ENCODE measurements at places on chromosomes 16 and 17. TPM values are rescaled to one million over a fixed set of nuclear protein-coding genes. Genes with fewer than 3 reads are reported as not detected.

The MYH2 gene
- total RNA-seq, result not detected

The GDPD1 gene
- total RNA-seq, result 8.0 TPM

The SOST gene
- not detected for total RNA-seq

The CA4 gene
- total RNA-seq, result 11.4 TPM

The KIF2B gene
- not detected for total RNA-seq

The GAN gene
- total RNA-seq, result 14.8 TPM

The TP53TG3 gene
- total RNA-seq, result not detected

The PERCC1 gene
- 0.83 TPM for total RNA-seq

The KRTAP2-2 gene
- total RNA-seq, result not detected

The SLC5A2 gene
- total RNA-seq, result not detected

The GNAO1 gene
- total RNA-seq, result 20.1 TPM
